ENCODE measurements at places on chromosomes 12 and 14.
A peak's percentile ranks its signal among the peaks of the same experiment; 100 is the strongest.

GRCh38 chr12:69119770-69120169, 119.6 kb upstream of the CPSF6 start:
- DNase-seq = no peak

GRCh38 chr14:104206281-104206904, 68.0 kb downstream of the KIF26A start:
- no peak for DNase-seq

DNA sequence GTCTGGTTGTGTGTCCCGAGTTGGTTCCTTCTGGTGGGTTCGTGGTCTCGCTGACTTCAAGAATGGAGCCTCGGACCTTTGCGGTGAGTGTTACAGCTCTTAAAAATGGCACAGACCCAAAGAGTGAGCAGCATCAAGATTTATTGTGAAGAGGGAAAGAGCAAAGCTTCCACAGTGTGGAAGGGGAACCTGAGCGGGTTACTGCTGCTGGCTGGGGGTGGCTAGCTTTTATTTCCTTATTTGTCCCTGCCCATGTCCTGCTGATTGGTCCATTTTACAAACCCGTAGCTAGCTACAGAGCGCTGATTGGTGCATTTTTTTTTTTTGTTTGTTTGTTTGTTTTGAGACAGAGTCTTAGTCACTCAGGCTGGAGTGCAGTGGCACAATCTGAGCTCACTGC, 29.3 kb downstream of the FGF6 start:
- no peak for DNase-seq

- no peak for DNase-seq
Observed at GRCh38 chr12:52526511-52526951, 6.3 kb upstream of the KRT5 start.

DNA sequence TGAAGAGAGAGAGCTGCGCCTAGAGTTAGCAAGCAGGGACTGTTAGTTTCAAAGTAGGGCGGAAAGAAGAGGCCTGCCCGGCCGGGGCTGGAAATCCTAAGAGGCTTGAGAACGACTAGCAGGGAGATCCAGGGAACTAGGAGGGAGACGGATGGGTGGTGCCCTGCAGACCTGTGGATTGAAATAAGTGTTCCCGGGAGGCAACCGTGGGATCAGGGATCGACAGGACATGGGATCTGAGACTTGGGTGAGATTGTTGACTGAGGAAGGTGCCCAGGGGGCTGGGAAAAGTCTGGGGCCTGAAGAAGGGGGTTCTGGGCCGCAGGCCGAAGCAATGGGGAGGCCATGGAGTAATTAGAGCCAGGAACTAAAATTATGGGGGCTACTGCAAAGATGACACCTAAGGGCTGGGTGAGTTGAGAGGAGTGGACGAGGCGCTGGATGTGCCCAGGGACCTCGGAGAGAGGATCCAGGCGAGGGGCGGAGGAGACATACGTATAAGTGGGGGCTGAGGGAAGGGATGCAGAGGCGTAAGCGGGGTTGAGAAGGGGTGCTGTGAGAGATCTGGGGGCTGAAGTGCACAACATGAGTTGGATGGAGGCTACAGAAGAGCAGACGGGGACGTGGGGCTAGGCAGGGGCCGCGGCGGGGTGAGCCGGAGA, 635 bp downstream of the LTA4H start:
- DNase-seq = no peak

- DNase-seq = peak; percentile 60
Observed at GRCh38 chr12:123150744-123151456, at the start of gene PITPNM2. Gene PITPNM2 (minus strand): TSS chr12:123151090. CDS start chr12:123034590, 116,500 bp downstream.

DNA sequence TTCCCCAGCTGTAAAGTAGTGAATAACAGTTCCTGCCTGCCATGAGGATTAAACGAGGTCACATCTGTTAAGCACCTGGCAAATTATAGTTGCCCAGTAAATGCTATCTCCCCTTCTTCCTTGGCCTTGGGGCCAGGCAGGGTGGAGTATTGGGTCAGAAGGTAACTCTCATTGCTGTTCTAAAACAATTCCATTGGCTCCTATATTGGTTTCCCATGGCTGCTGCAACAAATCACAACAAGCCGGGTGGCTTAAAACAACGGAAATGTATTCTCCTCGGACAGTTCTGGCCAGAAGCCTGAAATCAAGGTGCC, 31.9 kb downstream of the MMAB start:
- DNase-seq = no peak

DNA sequence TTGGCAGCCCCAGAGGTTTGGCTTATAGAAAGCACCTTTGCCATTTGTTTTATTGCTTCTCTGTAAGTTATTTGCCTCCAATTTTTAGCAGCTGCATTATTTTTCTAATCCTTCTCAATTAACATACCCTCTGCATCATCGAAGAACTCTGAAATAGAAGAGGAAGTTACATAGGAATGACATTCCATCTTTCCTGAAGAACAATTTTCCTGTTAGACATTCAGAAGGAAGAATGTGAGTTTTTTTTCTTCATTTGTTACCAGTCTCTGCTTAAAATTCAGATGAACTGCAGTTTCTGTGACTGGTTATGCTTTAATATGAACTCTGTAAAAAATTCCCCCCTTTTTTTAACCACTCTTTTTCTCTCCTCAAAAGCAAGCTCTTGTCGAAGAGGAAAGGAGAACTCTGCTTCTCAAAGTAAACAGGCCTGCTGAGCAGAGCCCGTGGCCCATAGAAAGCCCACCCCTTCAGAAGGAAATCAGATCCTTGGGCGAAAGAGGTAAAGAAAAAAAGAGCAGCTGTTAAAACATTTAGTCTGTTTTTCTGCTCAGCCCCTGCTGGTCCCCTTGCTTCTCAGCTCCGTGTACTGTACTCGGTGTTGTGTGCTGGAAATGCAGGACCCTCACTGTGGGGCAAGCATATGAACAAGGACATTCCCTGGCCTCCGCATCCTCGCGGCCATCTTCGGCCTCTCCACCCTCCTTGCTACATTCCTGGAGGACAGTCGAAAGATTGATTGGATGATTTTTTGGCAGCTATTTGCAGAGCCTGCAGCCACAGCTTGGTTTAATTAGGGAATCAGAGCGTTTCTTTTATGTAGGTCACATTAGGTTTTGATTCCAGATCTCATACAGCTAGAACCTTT, 164.4 kb upstream of the LRIG3 start:
- DNase-seq = no peak

DNA sequence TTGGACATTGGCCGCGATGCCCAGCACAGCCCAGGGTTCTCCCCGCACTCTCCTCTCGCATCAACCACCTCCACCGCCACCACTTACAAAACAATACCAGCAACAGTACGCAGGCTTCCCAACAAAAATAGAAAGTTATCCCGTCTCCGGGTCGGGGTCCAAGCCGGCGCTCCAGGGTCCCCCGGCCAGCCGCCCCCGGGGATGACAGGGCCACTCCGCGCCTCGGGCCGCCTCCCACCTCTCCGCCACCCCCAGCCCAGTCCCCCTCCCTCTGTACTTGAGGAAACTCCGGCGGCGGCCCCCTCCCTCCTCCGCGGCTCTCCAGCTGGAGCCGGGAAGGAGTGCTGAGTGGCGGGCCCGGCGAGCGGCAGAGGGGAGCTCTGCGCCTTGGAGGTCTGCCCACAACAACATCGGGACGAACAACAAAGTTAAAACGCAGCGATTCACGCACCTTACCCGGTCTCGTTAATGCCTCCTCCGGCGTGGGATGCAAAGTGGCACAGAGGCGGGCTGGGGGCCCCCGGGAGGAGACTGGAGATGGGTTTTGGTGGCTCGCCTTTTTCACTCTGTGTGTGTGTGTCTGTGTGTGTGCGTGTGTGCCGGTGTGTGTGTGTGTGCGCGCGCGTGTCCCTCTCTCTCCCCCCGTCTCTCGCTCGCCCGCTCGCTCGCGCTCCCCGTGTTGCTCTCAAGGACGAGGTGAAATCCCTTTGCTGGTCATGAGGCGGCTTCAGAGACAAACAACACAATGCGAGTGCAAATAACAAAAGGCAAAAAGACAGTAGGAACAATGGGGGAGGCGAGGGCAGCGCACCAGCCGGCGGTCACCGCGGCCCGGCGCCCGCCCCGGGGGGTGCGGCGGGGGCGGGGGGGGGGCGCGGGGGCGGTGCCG, 386.8 kb downstream of the BCAT1 start:
- DNase-seq = no peak

- DNase-seq = no peak
Observed at GRCh38 chr14:73323896-73324399, 86.6 kb downstream of the PAPLN start.

DNA sequence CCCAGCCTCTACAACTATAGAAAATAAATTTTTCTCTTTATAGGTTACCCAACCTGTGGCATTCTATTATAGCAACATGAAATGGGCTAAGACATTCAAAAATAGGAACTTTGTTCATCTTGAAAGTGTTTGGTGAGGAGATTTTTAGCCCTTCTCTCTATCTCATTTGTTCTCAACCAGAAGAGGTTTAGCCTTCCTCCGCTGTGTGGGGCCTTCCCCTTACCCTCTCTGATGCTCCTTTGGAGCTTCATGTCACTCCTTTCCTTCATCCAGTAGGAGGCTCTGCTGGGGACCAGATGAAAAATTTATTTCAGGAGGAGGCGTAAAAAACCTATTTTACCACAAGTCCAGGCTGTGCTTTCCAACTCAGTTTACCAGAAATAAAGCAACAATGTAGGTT, 94.1 kb downstream of the RTN1 start:
- DNase-seq = no peak

DNA sequence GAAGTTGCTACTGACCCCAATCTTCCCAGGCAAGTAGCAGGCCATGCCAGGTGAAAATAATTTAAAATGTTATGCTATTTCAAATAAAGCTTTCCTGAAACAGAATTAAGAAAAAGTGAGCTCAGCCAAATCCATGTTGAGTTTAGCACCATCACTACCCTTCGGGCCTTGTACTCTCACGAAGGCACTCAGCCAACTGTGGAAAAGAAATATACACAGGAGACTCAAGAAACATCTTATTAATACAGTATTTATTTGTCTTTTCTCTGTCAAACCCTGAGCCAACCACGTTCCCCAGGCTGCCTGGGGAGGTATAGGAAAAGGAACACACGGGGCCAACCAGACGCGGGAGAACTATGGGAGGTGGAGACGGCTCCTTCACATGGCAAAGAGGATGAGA, 10.9 kb downstream of the ATP5MC2 start:
- no peak for DNase-seq

GRCh38 chr14:73785834-73786635, 65.6 kb upstream of the PTGR2 start:
- peak; percentile 67 for DNase-seq
